ENCODE measurements at places on chromosomes 1 and 21.

GRCh38 chr21:34526618-34527290 is 14.7 kb upstream of the KCNE1 start:
- DNase-seq = peak; percentile 32

DNA sequence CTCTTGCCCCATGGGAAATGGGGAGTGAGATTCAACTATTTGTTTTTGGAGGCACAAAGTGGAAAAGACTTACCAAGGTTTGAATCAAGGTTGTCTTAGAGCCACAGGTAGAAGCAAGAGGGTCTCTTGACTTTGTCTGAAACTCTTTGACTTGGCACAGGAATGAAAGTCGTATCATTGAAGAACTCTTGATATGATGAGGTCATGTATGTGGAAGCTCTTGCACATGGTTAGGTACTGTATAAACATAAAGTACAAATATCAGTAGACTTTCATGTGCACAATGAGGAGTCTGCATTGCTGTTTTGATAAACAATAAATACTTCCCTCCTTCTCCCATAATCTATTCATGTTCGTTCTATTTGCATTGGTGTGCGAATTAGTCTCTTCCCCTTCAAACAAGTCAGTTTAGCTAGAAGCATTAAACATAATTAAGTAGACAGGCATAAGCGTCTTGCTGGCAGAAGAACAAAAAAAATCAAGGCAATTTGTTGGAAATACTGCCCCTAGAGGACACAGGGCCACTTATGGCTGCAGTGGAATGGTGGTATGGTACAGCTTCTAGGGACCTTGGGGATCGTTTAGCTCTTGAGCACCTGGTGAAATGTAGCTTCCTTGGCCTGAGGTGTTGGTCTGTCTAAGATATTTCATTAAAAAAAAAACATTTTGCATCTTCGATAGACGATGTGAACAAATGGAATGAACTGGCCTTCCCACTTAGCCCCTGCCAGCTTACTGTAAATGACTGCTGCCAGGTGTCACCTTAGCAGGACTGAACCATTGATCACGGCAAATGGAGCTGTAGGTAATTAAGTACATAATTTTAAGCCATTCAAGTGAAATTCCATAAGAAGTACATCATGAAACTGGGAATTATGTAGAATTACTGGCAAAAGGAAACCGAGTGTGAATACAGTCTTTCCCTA is 218.0 kb upstream of the GALNT2 start:
- no peak for DNase-seq

DNA sequence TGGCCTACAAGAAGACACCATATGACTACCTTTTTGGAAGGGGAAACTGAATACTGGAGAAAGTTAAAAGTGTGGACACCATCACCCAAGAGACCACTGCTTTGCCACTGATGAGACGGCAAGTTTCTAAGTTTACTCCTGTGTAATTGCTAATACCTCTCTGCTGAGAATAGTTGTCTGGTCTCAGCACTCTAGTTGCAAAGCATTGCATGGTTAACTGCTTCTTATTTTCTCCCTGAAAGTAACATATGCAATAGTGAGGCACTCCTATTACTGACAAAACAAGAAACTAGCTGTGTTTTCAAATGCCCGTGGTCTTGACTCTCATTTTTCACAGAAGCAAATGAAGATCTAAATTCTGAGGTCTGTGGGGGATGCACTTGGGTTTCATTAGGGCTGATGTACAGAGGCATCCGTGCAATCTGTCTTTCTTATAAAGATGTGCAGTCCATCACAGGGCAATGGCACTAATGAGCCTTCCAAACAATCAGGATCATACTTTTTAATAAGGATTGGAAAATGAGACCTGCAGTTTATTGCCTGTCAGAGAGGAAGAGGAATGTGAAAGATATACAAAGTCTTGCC is 62.9 kb downstream of the IFI44 start:
- no peak for DNase-seq

DNA sequence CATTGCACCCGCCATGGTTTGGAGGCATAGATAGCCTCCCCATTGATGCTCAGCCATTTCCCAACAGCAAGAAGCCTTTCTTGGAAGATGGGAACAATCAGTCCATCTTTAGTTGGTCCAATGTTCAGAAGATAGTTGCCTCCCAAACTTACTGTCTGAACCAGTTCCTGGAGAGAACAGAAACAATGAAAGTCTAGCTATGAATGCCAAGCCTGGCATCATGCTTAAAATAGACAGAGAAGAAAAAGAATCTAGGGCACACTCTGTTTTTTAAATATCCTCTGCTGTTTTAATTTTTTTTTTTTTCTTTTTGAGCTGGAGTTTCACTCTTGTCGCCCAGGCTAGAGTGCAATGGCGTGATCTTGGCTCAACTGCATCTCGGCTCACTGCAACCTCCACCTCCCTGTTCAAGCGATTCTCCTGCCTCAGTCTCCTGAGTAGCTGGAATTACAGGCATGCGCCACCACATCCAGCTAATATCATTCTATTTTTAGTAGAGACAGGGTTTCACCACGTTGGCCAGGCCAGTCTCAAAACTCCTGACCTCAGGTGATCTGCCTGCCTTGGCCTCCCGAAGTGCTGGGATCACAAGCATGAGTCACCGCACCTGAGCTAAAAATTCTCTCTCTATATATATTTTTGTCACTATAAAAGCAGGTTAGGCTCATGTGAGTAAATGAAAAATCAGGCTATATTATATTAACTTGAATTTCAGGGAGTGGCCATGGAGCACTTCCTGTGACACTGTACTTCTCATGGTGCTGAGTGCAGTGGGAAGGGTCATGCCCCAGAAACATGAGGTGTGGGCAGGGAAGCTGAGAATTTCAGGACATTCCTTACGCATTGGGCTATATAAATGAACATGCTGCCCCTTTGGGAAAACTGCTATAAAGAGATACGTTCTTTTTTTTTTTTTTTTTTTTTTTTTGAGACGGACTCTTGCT is 19.1 kb downstream of the FUCA1 start:
- DNase-seq = no peak
